ENCODE measurements at places on chromosomes 12 and 14.

DNA sequence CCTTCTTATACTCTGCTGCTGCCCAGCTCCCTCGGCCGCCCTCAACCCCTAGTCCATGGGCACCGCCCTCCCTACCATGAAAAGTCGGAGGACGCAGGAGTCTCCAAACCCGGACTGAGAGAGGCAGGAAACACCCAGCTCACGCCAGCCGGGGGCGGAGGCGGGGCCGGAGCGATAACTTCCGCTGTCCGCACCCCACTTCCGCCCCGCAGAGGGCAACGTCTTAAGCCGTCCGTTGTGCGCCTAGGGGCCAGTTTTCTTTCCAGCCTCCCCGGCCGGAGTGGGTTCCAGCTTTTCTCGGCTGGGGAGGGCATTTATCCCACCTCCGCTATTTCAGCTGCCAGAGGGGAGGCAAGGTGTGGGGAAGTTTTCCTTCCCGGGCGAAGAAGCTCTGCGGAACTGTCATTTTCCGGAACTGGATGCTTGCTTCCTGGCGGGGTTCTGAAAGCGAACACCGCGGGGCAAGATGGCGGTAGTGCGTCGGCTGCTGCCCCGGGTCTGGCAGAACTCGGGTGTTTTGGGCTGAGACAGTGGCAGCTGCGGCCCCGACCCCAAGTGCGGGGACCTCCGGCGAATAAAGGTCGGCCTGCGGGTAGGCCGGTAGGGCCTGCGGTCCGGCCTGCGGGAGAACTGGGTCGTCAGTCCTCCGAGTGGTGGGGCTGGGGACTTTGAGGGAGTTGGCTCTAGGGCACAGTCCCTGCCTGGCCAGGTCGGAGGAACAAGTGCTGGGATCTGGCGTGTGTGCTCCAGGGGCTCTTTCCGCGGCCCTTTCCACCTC is at the start of the genes KCTD10 and UBE3B:
Gene KCTD10 (minus strand): TSS at position 116 of the 778 bp plus-strand sequence. CDS start 38 bp downstream, at position 78.
Gene UBE3B (plus strand): TSS at position 450 of the 778 bp plus-strand sequence. CDS start 5,918 bp downstream, outside the sequence.
- peak; percentile 57 for DNase-seq

DNA sequence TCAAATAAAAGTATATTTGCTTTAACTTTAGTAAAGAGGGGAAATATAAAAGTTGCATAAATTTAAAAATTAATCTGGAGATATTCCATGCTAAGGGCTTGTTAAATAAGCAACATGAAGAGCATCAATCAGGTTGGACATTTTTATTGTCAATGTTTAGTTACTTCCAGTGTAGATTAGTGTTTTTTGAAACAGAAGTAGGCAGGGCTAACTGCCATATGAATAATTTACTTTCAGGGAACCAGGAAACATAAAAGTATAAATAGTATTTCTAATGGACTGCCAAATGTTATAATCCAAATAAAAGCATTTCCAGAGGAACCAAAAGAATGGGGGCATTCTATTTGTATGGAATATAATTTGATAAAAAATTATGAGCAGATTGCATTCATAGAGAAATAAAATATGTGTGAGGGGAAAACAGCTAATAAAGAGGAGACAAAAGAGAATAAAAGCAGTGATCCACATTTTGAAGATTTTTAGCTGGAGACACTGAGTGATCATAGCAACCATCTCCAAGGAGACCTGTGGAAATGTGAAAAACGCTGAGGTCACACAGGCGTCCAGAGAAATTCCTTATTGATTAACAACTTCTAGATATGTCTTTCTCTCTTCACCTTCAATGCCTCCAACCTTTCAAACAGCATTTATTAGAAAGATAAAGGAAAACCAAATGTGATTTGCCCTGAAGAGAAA is 70.8 kb downstream of the SRGAP1 start:
- DNase-seq = no peak

- no peak for DNase-seq
Observed at GRCh38 chr14:90870950-90871604, 54.8 kb upstream of the TTC7B start.

- no peak for DNase-seq
Observed at GRCh38 chr12:106425061-106425702, 67.6 kb downstream of the POLR3B start.

GRCh38 chr14:95727056-95727700 is 13.3 kb upstream of the TCL1A start:
- DNase-seq = no peak

DNA sequence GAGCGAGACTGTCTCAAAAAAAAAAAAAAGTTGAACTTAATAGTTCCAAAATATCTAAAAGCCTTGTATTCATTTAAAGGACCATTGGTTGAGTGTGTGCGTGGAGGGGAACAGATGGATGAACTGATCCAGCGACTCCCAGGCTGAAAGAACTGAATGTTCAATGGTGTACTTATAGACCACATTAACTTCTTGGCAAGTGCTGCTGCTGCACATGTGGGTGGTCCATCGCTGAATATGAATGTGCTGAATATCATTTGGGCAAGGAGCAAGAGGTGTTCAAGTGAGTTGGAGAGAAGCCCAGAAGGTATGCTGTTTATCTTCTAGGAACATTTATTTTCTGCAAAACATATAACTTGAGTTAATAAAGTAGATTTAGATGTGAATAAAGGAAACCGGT is 289.0 kb upstream of the RPL10L start:
- no peak for DNase-seq

DNA sequence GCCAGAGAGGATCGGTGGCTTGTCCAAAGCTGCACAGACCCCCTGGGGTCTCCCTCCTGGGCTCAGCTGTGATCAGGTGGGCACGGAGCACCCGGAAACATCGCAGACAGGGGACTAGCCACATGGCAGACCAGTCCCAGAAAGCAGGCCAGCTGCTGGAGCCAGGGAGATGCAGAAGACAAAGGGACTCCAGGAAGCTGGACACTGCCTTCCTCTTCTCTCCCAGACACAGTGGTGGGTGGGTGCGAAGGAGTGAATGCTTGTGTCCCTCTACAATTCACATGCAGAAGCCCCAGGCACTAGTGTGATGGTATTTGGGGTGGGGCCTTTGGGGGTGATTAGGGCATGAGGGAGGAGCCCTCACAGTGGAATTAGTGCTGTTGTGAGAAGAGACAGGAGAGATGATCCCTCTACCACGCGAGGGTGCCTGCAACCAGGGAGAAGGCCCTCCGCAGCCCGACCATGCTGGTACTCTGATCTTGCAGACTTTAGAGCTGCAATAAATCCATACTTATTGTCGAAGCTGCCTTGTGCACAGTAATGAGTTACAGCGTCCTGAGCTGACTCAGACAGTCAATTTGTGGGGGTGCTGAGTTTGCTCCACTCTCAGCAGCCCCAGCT is 95.2 kb downstream of the CALM1 start:
- no peak for DNase-seq

DNA sequence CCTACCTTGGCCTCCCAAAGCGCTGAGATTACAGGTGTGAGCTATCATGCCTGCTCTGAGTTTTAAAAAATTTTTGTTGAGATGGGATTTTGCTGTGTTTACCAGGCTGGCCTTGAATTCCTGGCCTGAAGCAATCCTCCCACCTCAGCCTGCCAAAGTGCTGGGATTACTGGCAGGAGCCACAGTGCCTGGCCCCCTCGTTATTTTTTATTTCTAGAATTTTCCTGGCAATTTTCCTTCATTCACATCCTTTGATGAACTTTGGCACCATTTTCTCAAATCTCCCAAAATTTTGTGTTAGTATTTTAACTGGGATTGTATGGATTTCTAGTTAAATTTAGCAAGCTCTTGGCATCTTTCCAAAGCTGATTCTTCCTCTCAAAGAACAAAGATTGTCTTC is 24.6 kb upstream of the SCARB1 start:
- DNase-seq = no peak

- no peak for DNase-seq
Observed at GRCh38 chr14:53338192-53338591, 185.1 kb upstream of the DDHD1 start.

- no peak for DNase-seq
Observed at GRCh38 chr14:86790408-86791364, 1202.3 kb downstream of the GALC start.

DNA sequence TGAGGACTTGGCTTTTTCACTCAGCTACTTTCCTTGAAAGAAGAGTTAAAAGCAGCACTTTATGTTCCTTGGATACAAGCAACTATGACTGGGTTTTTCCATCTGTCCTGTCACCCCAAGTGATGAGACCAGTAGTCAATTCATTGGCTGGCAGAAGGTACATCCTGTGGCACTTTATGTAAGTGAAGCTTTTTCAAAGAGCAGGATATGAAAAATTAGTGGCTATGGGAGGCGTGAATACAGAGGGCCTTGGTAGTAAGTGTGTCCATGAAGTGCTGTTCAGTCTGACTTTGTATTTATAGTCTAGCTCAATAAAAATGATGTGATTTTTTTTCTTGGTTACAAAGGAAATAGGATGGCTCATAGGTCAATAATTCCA is 68.8 kb downstream of the DRAM1 start:
- DNase-seq = no peak

- no peak for DNase-seq
Observed at GRCh38 chr14:99143126-99143525, 128.9 kb downstream of the BCL11B start.

DNA sequence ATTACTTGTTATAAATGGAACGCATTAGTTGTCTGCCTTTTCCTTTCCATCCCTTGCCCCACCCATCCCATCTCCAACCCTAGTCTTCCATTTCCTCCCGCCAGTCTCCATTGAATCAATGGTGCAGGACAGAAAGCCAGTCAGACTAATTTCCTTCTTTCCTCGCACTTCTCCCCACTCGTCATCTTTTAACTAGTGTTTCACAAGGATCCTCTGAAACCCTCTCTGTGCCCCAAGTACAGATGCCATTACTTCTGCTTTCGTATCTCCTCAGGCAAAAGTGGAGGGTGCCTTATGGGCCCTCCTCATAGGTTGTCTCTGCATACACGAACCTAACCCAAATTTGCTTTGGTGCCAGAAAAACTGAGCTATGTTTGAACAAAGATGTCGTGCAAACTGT is 4.2 kb downstream of the DAZAP2 start:
- DNase-seq = no peak

DNA sequence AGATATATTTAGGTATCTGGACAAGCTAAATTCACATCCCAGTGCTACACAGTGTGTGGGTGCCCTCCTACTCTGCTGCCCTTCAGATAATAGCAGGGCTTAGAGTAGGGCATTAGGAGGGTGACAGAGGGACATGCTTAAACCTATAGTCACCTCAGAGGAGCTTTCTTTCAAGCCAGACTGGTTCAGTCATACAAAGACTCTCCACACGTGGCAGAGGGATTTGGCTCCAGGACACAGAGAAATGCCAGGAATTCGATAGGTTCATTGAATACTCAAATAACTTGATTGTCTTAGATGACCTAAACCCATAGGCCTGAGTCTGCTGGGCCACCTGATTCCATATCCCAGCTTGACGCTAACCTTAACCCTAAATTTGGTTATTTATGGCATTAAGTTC is 163.5 kb downstream of the TPH2 start:
- no peak for DNase-seq

DNA sequence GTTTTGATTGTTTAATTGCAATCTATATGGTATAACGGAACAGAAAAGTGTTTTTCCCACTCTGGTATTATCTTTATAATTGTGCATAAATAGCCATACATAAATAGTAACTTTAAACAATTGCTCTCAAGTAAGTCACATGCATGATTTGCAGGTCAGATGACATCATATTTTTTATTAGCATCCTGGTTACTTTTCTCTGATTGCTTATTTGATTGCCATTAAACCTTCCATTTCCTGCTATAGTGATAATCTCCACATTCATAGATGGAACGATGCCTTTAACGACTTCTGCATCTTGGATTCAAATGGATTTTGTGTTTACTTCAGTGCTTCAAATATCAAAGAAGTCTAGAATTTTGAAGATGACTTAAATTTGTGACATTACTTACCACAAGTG is 3.5 kb upstream of the KLRK1 start:
- DNase-seq = no peak

GRCh38 chr14:76770521-76771436 is 9.5 kb downstream of the VASH1 start:
- DNase-seq = no peak

- no peak for DNase-seq
Observed at GRCh38 chr14:77570706-77571268, 45.6 kb downstream of the SPTLC2 start.

GRCh38 chr14:21017528-21018245 is 7.2 kb downstream of the NDRG2 start:
- no peak for DNase-seq

DNA sequence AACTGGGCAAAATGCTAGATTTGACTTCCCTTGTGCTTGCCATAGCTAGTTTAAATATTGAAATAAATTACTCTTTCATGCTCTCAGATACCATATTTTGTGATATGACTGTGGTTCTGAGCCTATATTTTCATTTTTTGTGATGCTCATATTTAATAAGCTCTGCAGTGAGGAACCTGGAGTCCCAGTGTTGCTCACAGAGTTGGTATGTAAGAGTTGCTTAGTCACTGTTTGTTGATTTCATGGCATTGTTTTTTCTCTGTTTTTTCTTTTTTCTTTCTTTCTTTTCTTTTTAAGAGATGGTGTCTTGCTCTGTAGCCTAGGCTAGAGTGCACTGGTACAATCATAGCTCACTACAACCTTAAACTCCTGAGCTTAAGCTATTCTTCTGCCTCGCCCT is 750.5 kb upstream of the TMEM132C start:
- DNase-seq = no peak

DNA sequence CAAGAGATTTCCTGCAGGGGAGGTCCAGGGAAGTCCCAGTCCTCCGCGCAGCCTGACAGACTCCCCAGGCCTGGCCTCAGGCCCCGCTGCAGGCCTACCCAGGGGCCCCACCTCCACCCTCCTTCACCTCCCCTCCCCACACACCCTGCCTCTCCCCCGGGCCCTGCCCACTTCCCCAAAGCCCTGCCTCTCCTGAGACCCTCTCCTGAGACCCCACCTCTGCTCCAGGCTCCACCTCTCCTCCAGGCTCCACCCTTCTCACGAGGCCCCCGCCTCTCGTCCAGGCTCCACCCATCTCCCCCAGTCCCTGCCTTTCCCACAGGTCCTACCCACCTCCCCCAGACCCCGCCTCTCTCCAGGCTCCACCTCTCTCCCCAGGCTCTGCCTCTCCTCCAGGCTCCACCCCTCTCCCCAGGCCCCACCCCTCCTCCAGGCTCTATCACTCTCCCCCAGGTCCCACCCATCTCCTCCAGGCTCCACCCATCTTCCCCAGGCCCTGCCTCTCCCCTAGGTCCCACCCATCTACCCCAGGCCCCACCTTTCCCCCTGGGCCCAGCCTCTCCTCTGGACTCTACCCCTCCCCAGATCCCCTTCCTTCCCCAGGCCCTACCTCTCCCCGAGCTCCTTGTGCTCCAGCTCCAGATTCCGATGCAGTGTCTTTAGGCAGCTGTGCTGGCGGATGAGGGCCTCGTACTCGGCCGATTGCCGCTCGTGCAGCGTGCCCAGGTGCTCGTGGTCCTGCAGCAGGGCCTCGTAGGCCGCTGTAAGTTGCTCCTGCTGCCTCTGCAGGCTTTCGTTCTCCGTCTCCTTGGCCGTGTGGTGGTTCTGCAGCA is 58.8 kb upstream of the GPR68 start:
- DNase-seq = no peak

GRCh38 chr12:75482646-75483045 is 2.1 kb downstream of the GLIPR1 start:
- DNase-seq = no peak

GRCh38 chr12:116303929-116304328 is 26.4 kb upstream of the MED13L start:
- no peak for DNase-seq

DNA sequence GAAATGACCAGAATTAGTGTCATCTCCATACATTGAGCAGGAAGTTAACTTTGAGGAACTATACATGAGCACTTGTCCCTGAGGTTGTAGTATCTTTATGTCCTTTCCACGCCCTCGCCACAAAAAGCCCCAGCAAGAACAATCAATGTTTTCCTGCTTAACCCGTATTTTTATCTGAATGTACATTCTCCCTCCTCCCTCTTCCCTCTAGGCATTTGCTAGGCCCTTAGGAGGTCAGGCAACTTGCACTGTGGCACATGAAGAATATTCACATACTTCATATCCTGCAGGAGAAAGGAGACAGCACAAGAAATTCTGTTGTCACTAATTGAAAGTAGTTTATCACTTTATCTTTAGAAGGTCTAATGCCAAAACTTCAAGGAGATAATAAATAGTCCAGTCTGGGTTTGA is 18.1 kb upstream of the DUSP6 start:
- no peak for DNase-seq

Data from activated CD8-positive, alpha-beta memory T cell treated with anti-CD3 and anti-CD28 coated beads for 1 hour (primary cell).